ENCODE measurements at places on chromosomes 3 and 15.

DNA sequence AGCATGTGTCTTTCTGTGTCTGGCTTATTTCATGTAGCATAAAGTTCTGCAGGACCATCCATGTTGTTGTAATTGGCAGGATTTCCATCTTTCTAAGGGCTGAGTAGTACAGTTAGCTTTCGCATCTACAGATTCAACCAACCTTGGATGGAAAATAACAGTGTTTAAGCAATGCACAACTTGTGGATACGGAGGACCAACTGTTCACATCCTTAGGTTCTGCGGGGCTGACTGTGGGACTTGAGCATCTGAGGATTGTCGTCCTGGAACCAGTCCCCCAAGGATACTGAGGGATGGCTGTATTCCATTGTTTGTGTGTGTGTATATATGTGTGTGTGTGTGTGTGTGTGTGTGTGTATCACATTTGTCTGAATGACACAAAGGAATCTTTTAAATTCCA lies 27.7 kb downstream of the ABHD17C start:
- DNase-seq = no peak

GRCh38 chr3:105747696-105748095 lies 121.1 kb downstream of the CBLB start:
- no peak for DNase-seq

- DNase-seq = peak; percentile 16
These were observed 79.0 kb upstream of the DCLK3 start for GRCh38 chr3:36843065-36844051.

DNA sequence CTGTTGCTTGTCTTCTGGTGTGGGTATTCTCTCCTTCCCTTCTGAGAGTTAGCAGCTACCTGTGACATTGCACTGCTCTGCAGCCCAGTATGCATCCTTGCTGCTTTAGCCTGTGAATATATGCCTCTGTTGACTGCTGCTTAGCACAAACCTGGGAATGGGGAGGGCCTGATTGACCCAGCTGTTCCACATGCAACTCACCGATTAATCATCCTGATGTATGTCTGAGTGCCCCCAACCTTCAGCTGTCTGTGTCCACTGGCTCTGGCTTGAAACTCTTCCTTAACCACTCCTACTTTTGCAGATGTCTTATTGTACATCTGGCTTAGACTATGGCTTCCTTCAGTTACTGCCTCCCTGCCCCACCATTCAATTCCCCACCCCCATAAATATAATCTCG lies 119.1 kb downstream of the RASA2 start:
- DNase-seq = no peak

- DNase-seq = no peak
These were observed 192.8 kb downstream of the CADM2 start for GRCh38 chr3:85151555-85151954.

DNA sequence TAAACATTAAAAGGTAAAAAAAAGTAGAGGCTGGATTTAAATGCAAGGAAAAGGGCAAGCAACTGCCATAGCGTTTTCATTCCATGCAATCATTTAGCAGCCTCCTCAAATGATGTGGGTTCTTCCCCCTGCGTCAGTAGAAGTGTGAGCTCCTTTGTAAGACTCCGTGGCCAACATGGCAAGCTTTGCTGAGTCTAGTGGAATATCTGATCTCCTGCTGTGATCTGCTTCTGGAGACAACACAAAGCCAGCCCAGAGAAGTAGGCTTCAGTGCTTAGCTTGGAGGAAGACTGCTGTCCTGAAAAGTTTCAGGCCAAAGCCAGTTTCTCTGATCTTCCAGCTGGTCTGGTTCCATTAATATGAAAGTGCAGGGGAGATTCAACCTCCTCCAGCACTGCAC lies 70.4 kb downstream of the ARPP21 start:
- DNase-seq = no peak

DNA sequence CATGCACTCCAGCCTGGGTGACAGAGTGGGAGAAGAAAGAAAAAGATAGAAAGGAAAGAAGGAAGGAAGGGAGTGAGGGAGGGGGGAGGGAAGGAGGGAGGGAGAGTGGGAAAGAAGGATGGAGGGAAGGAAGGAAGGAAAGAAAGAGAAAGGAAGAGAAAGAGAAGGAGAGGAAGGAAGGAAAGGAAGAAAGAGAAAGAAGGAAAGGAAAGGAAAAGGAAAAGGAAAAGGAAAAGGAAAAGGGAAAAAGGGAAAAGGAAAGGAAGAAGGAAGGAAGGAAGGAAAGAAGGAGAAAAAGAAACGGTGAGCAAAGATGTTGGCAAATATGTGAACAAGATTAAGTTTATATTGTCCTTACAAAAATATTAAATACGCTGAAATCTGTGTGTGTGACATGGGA lies 36.2 kb upstream of the TICRR start:
- no peak for DNase-seq

DNA sequence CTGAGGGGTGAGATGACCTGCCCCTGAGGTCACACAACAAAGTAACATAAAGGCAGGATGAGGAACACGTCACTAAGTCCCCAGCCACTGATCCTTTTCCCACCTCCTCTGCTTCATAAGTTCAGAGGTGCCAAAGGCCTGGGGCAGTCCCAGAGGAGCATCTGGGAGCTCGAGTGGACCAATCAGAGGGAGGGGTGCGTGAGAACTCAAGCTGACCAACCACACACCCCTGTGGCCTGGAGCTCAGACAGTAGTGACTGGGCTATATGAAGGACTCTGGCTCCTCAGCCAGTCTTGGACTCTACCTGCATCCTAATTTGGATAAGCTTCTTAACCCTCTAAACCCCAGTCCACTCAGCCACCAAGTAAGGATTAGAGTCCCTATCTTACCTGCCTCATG lies 28.0 kb upstream of the CAV3 start:
- DNase-seq = no peak

GRCh38 chr3:144242747-144243146 lies 271.1 kb downstream of the DIPK2A start:
- no peak for DNase-seq

DNA sequence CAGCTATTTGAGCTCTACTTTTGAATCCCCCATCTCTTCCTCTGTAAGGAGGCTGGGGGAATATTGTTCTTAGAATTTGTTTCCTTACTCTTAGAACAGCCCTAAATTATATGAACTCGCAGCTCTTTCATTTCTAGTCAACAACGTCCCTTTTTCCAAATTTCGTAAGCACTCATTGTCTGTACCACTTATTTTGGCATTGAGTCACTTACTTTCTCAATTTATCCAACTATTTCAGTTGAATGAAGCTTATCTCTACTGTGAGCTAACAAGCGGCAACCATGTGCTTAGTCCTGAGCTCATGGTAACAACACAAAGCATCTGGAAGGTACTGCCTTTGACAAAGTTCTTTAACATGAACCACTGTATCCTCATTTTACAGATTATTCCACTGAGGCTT lies 191.1 kb downstream of the GREM1 start:
- no peak for DNase-seq

- peak; percentile 85 for DNase-seq
These were observed 26.9 kb downstream of the PIERCE2 start for GRCh38 chr15:55434989-55435825.

GRCh38 chr3:26703519-26703918 lies 80.9 kb downstream of the LRRC3B start:
- no peak for DNase-seq

GRCh38 chr3:194031867-194032635 lies 103.9 kb upstream of the HES1 start:
- DNase-seq = no peak

- no peak for DNase-seq
These were observed 2.3 kb downstream of the GLYCTK start for GRCh38 chr3:52289747-52290595.

GRCh38 chr3:24299246-24299805 lies 195.3 kb downstream of the THRB start:
- DNase-seq = peak; percentile 89

- DNase-seq = no peak
These were observed 268.8 kb upstream of the TBL1XR1 start for GRCh38 chr3:177466074-177466473.

DNA sequence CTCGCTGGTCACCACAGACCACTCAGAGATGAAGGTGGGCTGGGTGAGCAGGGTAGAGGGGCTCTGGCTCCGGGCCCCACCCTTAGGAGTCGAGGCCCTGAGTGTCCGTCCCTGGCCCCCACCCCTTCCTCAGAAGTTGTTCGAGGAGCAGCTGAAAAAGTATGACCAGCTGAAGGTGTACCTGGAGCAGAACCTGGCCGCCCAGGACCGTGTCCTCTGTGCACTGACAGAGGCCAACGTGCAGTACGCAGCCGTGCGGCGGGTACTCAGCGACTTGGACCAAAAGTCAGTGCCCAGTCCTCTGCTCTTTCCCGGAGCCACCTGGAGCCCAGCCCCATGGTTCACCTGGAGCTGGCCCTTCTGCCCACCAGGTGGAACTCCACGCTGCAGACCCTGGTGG lies 28.5 kb downstream of the PTPN23 start:
- DNase-seq = no peak

DNA sequence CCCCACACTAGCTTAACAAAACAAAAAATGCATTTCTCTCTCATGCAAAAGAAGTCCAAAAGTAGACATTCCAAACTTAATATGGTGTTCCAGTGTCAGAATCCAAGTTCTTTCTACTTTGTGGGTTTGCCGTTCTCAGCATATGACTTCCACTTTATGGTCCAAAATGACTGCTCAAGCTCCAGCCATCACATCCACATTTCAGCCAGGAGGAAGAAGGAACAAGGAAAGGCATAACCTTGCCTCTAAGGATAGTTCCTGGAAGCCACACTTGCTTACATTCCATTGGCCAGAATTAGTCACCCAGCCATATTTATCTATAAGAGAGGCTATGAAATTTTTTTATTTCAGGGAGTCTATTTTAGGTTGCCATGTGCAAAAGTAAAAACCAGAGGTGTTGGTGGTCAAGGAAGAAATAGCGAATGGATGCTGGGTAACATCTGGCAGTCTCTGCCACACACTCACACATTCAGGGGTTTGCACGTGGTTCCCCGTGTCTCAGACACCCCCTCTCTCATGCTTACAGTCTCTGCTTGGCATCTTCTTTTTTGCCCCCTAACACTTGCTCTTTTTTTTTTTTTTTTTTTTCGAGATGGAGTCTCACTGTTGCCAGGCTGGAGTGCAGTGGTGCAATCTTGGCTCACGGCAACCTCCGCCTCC lies 69.3 kb downstream of the RPL39L start:
- no peak for DNase-seq

GRCh38 chr3:193046371-193046770 lies 128.7 kb upstream of the MB21D2 start:
- DNase-seq = peak; percentile 75

DNA sequence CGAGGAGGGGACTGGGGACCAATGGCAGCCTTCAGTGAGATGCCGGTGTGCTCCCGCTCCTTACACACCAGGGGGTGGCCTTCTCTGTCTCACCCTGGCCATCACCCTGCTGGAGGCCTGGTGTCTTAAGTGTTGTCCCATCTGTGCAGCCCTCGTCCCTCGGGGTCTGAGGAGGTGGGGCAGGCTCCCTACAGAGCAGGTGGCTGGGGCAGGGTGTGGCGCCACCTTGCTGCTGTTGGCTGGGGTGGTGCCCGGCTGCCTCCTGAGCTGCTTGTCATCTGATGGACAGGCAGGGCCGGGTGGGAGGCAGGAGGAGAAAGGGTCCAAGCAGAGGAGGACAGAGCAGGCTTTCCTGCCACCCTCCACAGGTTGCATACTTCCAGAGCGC lies 25.9 kb downstream of the PTPN23 start:
- no peak for DNase-seq

DNA sequence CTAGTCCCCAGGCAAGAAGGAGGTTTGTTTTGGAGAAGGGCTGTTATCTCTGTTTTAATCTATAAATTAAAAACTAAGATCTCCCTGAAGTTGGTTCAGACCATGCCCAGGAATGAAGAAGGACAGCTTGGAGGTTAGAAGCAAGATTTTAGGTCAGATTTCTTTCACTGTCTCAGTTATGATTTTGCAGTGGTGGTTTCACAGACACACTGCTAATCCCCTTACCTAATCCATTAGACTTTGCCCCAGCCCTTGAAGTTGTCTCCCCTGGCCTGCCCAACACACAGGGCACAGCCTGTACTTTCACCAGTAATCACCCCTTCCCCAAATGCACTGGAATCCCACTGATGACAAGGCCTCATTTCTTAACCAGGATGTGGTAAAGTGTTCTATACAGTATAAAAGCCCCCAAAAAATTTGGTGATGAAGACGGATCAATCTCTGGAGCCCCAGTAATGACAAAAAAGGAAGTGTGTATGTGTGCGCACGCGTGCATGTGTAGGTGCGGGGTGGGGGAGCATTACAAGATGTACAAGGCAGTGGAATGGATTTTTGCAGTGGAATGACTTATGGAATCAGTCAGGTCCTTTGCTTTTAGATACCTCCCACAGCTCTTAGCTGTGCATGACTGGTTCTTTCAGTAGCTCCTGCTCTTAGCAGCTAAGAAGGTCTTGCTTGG lies 73.1 kb upstream of the TERB2 start:
- no peak for DNase-seq

GRCh38 chr3:16398648-16399047 lies 114.9 kb downstream of the RFTN1 start:
- no peak for DNase-seq

DNA sequence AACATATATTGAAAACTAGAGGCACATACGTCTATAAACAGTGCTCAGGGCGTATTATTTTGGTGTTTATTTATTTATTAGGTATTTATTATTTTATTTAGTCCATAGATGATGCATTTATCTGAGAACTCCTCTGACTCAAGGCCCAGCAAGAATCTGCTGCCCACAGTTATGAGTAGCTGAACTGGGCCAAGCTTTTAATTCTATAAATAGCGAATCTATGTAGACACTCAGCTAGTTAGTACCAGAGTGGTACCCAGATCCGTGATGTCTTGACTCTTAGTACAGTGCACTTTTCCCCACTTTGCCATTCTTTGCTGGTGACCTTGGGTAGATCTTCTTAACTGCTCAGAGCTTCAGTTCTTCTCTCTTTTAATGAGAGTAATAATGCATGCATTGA lies 370.4 kb upstream of the TPRG1 start:
- DNase-seq = no peak

DNA sequence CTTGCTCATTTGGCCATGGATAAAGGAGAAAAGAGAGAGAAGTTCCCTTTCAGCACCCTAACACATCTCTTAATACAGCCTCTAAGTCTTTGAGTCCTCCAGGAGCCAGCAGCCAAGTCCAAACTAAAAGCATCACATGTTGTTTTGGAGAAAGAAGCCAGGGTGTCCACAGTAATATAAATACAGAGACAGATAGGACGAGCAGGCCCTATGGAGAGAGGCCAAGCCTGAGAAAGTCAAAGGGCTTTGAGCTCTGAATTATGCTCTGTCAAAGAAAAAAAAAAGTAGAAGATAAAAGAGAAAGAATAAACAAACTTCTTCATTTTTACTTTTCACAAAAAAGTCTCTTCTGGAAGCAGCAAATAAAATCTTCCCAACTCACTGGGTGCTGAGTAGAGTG lies 92.4 kb upstream of the THBS1 start:
- no peak for DNase-seq

- no peak for DNase-seq
These were observed 10.7 kb downstream of the THSD4 start for GRCh38 chr15:71125831-71126450.

GRCh38 chr3:32303977-32304881 lies 65.7 kb downstream of the CMTM8 start:
- no peak for DNase-seq

GRCh38 chr3:16311960-16312451 lies 47.0 kb downstream of the OXNAD1 start:
- DNase-seq = peak; percentile 65

- DNase-seq = peak; percentile 20
These were observed 172.6 kb upstream of the UMPS start for GRCh38 chr3:124557433-124558232.

GRCh38 chr15:70835841-70836240 lies 18.1 kb downstream of the LARP6 start:
- DNase-seq = no peak
